ENCODE measurements at places on chromosomes 3 and 15. TPM values are rescaled to one million over a fixed set of nuclear protein-coding genes. Genes with fewer than 3 reads are reported as not detected.

Gene POLG
- total RNA-seq, result 64.3 TPM

Gene FGF7
- total RNA-seq, result 239 TPM

Gene SYNPR
- not detected for total RNA-seq

Gene NOX5
- total RNA-seq, result 0.45 TPM

Gene HYAL3
- 1.5 TPM for total RNA-seq

Gene HIGD2B
- total RNA-seq, result not detected

Gene TRAT1
- 0.31 TPM for total RNA-seq

Gene PCOLCE2
- total RNA-seq, result 22.6 TPM

DNA sequence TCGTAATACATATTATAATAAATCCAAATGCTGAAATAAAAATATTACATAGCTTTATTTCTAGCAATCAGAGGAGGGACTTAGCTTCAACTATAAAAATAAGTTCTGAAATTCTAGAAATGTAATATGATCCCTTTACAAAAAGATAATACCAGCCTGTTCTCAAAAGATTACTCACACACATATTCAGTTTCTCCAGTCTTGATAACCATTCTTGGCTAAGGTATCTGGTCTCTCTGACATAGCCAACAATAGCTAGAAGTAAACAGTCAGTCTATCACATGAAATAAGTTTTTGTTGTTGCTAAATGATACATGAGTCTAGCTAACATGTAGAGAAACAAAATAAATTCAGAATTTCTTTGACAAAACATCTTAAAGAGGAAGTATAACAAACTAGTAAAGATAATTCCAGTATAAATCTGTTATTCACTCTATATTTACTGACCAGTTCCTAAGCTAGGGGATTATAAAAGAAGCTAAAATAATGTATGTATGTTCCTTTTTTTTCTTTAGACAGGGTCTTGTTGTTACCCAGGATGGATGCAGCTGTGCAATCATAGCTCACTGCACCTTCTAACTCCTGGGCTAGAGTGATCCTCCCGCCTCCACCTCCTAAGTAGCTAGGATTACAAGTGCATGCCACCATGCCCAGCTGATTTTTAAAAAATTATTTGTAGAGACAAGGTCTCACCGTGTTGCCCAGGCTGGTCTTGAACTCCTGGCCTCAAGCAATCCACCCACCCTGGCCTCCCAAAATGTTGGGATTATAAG is 170.6 kb downstream of the TBL1XR1 start:
- no peak for DNase-seq

DNA sequence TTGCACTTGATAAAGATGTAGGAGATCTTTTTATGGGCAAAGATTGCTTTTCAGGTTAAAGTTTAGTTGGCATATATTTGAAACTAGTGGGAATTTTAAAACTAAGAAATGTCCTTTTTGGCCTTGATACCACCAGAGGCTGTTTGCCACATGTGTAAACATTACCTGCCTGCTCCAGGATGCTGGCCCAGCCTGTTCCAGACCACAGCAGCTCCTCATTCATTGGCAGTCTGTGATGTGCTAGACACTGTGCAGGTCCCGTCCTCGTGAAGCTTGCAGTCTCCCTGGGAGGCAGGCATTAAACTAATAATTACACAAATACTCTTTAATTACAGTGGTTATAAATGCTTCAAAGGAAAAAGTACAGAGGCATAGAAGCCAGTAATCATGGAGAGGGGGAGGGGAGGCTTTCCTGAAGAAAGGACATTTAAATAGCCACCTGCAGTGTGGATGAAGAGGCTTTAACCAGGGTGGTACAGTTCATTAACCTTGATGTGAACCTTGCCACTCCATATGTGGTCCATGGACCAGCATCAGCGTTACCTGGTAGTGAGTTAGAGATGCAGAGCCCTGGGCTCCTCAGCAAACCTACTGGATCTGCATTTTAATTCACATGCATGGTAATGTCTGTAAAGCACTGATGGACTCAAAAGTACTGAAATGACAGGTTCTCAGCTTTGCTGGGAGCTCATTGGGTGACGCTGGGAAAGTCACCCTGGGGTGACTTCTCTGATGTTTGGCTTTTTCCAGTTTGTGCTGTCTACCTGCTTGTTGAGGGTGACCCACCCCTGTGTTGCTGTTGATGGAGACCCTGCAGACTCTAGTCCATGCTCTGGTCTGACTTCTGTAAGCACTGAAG is 5.3 kb downstream of the ZNF710 start:
- DNase-seq, result no peak

DNA sequence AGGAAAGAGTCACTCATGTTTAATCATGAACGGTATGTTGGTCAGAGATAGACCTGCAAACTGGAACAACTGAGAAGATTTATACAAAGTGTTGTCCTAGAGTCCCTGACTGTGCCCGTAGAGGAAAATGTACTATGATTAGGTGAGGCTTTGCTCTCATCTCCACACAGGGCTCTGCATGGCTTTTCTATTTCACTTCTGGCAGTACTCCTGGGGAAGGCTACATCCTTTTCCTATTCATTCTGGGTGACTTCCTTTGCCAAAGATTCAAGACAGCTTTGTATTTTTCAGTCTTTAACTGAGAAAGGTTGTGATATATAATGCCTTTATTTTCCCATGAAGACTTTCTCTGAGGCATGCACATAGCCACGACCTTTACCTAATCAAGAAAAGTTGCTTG is 414.7 kb downstream of the ZBTB20 start:
- no peak for DNase-seq

- DNase-seq, result no peak
These were observed 166.2 kb upstream of the VEPH1 start for GRCh38 chr3:157669416-157669815.

DNA sequence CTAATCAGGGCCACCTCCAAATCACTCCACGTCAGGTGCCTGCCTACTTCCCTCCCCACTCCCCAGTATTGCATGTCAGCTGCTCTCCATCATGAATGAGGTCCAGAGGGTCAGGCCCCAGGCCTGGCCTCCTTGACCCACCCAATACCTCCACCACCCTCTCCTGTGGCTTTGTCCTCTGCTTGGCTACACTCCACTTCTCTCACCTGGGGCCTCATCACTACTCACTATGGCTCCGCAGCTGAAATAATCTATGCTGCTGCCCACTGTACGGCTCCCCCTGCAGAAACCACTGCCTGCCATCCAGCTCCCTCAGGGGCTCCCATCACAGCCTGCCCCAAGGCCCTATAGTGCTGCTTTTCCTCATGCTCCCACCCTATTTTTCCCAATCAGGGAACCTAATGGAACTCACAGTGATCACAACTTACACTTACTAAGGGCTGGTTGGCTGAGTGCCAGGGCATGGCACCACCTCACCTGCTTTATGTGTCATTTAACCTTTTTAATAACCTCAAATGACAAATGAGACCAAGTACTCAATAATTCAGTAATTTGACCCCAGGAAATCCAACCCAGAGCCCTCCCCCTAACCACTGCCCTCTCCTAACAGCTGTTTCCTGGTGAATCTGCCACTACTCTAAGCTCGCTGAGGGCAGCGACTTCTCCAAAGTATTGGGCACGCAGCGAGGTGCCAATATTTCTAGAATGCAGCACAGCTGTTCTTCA is 2.3 kb downstream of the GORASP1 start:
- DNase-seq, result no peak

- DNase-seq, result no peak
These were observed 64.2 kb upstream of the CMSS1 start for GRCh38 chr3:99753268-99753975.

DNA sequence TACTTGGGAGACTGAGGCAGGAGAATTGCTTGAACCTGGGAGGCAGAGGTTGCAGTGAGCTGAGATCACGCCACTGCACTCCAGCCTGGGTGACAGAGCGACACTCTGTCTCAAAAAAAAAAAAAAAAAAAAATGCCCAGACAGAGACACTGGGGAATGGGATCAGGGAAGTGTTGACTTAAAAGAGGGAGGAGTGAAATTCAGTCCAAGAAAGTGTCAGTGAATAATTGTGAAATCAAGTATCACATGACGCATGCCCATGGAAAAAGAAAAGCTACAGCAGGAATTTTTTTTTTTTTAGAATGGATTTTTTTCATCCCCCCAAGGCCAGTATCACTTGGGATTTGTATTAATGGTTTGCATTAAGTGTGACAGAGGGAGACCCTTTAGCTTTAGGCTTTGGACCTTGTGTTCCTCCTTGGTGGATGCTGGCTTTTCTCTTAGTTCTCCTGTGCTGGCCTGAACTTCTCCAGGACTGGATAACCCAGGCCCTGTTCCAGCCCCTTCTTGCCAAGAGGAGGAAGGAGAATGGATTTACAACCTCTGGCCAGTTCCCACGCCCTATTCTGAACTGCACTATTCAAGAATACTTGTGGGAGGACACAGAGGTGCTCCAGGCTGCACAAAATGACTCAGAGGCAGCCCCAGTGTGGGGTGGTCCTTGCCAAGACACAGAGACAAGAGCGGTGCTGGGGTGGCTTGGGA is 36.7 kb upstream of the ZNF774 start:
- DNase-seq, result peak; percentile 76

GRCh38 chr3:4993276-4994143 is 14.3 kb downstream of the BHLHE40 start:
- DNase-seq, result no peak

DNA sequence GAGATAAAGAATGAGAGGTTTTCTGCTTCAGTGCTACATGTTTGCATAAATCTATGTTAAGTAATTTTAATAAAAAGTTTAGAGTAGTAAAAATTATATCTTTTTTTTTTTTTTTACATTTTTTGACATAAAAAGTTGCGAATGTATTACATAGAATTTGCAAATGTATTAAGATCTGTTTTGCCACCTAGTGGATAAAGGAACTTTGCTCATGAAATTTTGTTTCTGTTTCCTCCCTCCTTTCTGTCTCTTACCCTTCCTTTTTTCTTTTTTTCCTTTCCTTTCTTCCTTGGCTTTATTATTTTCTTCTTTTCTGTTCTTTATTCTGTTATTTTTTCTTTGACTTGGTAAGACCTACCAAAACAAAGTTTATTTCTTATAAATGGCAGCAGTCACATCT is 58.5 kb upstream of the UTS2B start:
- no peak for DNase-seq

- DNase-seq, result no peak
These were observed 83.6 kb upstream of the SLCO3A1 start for GRCh38 chr15:91769894-91770293.

DNA sequence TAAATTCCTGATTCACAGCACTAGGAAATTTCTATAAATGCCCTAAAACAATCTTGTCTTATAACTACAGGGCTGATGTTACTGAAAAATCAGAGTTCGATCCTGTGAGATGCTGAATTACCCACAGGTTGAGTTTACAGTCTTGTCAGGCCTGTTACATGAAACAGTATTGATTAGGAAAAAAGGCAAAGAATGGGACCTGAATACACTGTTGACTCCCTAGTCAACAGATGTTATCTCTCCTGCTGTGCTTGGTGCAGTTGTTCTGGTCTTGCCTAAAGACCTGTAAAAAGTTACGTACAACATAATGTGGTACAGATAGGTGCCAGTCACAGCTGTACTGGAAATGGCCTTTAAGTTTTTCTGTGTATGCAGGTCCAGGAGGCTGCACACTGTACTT is 91.4 kb upstream of the ASB14 start:
- no peak for DNase-seq

GRCh38 chr3:58706395-58707167 is 40.0 kb upstream of the FAM3D start:
- DNase-seq, result no peak

- no peak for DNase-seq
These were observed 2.5 kb upstream of the TFDP2 start for GRCh38 chr3:142151828-142152227.

All from sciatic nerve (tissue), 2 donors.